ENCODE measurements at places on chromosomes 7 and 10.
A peak's percentile ranks its signal among the peaks of the same experiment; 100 is the strongest.

DNA sequence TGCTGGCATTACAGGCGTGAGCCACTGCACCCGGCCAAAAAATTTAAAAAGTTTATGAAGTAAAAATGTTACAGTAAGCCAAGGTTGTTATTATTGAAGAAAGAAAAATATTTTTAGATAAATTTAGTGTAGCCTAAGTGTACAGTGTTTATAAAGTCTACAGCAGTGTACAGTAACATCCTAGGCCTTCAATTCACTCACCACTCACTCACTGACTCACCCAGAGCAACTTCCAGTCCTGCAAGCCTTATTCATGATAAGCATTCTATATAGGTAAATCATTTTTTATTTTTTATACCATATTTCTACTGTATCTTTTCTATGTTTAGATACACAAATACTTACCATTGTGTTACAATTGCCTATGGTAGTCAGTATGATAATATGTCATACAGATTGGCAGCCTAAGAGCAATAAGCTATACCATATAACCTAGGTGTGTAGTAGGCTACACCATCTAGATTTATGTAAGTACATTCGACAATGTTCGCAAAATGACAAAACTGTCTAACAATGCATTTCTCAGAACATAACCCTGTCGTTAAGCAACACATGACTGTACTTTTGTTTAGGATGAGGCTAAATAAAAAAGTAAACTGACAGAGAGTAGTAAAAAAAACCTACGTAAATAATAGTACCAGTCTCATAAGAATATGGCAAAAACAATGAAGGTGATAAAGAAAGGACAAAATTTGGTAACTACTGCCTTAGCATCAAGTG lies 77.8 kb upstream of the FAM133B start:
- no peak for DNase-seq

DNA sequence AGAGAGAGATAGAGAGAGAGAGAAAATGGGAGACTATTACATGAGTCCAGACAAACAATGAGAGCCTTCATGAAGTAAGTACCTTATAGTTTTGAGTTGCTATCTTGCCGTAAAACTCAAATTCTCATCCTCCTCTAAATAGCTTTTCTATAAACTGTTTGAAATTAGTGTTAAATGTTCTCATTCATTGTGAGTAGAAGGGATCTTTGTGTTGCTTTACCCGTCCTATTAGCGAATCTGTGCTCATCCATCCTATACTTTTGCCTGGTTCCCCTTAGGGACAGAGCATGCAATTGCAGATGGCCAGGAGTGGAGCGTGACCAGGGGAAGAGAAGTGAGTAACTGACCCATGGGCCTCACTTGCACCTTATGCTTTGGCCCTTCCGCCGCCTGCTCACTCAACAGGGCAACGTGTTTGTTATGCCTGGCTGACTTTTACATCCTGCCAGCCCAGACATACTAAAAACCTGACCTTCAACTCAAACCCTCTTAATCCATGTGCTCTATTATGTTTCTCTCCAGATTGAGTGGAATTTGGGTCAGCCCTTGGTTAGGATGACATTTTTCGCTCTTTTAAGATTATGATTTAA lies 244.2 kb upstream of the YAE1 start:
- DNase-seq, result no peak

- DNase-seq, result no peak
These were observed 145.3 kb downstream of the GLI3 start for GRCh38 chr7:42091461-42092291.

DNA sequence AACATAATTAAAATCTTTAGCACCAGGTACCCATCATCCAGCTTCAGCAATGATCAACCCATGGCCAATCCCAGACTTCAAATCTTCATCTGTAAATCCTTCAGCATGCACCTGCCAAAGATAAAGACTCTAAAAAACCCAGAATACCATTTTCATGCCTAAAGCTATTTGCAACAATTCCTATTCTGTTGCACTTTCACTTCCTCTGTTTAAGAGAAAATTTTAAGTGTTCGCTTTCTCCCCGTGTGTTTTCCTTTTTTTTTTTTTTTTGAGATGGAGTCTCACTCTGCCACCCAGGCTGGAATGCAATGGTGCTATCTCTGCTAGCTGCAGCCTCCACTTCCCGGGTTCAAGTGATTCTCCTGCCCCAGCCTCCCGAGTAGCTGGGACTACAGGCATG lies 31.8 kb upstream of the HTR5A start:
- DNase-seq, result no peak

DNA sequence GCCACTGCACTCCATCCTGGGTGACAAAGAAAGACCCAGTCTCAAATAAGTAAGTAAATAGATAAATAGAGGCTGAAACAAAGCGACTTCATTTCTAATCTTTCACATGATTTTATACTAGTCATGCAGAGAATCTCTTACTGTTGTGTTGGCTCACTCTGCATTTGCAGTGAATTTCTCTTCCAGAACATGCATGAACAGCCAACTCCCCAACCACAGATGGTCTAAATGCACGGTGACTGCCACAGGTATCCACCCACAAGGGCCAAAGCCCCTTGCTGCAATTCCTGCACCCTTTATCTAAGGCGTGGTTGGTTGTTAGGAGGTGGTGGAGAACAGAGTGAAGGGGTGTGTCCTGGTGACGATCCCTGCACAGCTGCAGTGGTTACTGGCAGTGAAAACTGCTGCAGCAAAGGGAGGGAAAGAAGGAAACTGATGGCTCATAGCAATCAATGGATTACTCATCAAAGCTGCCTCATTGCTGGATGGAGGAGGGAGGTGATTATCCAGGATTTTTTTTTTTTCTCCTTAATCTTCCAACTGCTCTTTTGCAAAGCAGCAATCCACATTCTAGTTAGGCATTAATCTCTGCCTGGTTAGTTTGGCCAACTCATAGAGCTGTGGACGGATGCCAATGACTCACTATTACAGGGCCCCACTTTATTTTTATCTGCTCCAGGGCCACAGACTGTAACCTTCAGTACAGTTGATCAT lies 50.6 kb downstream of the PRTFDC1 start:
- DNase-seq, result no peak

GRCh38 chr7:102248456-102249395 lies 37.9 kb upstream of the SH2B2 start:
- DNase-seq, result no peak

DNA sequence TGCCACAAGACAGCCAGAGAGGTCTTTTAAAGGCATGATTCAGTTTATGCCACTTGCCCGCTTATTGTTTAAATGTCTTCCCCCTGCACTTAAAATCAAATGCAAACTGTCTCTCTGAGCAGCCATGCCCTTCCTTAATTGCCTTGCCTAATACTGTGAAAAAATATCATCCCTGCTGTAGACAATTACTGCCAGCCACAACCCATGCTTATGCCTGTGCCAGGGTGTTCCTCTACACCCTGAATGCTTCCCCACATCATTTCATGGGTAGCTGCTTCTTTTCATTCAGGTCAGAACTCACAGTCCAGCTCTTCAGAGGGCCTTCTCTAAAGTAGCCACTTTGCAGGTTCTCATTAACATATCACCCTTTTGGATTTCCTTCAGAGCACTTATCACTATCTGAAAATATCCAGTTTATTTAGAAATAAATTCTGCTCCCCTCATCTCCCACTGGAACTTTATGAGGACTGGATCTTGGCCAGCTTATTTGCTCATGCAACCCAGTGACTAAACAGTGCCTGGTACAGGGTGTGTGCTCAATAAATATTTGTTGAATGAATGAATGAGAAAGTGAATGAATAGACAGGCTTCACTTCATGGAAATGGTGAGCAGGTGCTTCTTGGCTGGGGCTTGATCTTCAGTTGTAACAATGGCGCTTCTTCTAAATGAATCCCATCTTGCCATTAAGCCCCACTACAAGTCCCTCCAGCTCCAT lies 162.4 kb upstream of the MDFIC start:
- no peak for DNase-seq

GRCh38 chr7:23055582-23056178 lies 41.8 kb upstream of the HYCC1 start:
- peak; percentile 45 for DNase-seq

DNA sequence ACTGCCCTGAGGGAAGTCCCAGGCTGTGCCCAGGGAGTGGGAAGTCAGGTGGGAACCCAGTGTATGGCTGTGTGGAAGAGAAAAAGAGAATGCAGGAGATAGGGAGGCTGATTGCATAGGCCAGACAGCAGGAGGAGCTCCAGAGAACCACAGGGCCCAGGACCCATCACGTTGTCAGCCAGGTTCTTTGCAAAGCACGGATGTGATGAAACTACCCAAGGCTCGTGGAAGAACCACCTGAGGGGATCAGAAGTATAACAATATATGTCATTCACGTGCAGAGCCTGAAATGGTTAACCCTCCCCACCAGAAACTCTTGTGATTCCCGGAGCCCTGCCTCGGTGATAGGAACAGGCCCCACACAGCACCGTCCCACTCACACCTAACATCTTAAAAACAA lies 83.6 kb downstream of the LARP4B start:
- no peak for DNase-seq

GRCh38 chr7:47572939-47573757 lies 8.8 kb downstream of the TNS3 start:
- no peak for DNase-seq

GRCh38 chr7:27098578-27099451 lies 3.0 kb upstream of the HOXA1 start:
- DNase-seq, result no peak

- no peak for DNase-seq
These were observed 364.6 kb upstream of the PODXL start for GRCh38 chr7:131921016-131921415.

DNA sequence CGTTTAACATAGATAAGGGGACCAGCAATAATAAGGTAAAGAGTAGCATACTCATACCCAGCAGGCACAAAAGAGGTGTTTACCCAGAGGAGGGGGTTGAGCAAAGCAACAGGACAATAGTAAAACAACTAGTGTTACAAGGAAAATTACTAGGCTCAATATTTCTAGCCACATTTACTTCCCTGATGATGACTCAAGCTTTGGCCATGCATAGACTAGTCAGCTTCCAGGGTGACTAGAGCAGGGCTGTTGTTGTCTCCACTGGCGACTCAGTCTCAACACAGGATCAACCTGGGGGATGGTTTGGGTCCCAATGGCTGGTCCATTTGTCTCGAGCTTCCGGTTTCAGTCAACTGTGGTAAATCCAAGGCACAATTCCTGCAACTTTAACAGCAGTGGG lies 217.7 kb upstream of the KCND2 start:
- no peak for DNase-seq

Data from stimulated activated CD4-positive, alpha-beta T cell treated with anti-CD3 and anti-CD28 coated beads, Interleukin-12 subunit alpha, Interleukin-12 subunit beta, amount 100 ng/mL, for 24 hours (primary cell).